Ecto neural progenitor cell (in vitro differentiated cells): ENCODE measurements at places on chromosomes 3 and 15.

DNA sequence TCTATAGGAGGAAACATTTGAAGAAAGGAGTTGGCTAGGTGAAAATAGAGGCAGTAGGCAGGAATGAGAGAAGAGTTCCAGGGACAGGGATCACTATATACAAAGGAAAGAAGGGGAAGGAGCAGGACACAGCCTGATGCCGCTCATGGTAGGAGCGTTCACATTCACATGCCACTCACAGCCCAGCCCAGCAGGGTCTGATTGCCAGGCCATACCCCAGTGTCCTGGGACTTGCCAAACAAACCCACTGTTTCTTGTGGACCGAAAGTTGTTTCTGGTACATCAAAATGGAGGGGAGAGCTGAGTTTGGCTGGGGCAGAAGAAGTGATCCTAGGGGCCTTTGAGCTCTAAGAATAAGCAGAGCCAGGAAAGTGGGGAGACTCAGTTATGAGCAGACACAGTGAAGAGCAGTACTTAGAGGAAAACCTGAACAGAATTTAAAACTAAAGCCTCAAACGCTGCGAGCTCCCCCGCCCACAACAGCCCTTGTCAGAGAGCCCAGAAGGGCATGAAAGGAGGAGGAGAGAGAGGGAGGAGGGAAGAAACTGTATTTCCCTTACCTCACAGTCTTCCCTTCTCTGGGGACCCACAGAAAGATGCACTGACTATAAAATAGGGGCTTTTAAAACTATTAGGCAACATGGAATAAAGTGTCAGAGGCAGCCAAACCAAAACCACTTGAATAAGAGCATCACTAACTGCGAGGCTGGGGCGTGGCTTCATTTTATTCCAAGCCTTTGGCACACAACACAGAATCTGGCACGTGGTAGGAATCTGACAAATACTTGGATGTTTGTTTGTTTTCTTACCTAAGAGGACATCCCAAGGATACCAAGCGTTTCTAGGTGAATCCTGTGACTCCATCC is 129.0 kb downstream of the RPL22L1 start:
- no peak for DNase-seq

DNA sequence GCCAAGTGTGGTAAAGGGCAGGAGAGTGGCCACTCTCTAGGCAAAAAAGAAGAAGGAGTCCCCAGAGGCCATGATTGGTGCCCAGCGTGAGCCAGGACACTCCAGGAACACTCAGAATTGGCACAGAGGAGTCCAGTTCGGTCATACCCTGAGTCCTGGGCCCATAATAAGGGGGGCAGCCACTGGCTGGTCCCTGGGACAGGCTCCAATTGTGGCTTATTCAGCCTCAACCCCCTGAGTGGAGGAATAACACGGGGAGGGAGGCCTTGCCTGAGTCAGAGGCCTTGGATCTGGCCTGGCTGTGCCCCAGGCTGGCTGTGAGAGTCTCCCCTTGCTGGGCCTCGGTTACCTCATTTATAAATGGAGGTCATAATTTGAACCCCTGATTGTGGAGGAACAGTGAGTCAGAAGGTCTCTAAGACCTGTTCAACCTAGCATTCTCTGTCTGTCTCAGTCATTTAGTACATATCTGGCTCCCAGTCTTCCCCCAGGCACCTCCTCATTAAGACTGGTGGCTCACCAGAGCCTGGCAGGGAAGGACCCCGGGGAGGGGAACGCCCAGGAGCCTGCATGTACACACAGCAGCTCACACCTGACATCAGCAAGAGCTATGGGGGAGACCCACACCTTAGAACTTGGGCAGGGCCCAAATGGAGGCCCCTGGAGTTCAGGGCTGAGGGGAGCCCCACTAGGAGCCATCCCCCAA is 95.9 kb upstream of the ATP2B2 start:
- DNase-seq: no peak

GRCh38 chr15:69096196-69096595 is 64.2 kb upstream of the GLCE start:
- no peak for DNase-seq

DNA sequence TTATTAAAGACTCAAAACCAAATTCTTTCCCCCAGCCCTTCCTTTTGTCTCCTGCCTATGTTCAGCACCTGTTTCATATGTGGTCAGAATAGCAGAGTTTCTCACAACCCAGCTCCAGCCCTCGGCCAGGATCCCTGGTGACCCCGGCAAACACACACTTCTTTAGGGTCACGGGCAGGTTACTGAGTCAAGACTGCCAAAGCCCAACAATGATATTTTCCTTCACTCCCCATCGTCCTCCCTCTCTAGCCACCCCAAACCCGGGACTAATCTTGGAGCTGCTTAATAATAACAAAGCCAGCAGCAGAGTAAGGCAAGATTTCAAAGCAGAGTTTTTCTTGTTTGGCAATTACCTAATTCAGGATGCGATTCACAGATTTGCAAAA is 25.5 kb downstream of the RARB start:
- no peak for DNase-seq

DNA sequence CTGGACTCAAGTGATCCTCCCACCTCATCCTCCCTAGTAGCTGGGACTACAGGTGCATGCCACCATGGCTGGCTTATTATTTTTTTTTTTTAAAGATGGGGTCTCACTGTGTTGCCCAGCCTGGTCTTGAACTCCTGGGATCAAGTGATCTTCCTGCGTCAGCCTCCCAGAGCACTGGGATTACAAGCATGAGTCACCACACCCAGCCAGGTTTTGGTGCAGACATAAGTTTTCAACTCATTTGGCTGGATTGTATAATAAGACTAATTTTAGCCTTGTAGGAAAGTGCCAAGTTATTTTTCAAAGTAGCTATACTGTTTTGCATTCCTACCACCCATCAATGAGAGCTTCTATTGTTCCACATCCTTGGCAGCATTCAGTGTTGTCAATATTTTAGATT is 32.1 kb downstream of the BUB1B start:
- no peak for DNase-seq

- no peak for DNase-seq
Observed at GRCh38 chr3:11434563-11435096, 162.4 kb downstream of the ATG7 start.

- DNase-seq: no peak
Observed at GRCh38 chr3:27723001-27723445, 900 bp upstream of the EOMES start.

GRCh38 chr3:108791473-108791872 is 31.1 kb upstream of the TRAT1 start:
- DNase-seq: no peak

DNA sequence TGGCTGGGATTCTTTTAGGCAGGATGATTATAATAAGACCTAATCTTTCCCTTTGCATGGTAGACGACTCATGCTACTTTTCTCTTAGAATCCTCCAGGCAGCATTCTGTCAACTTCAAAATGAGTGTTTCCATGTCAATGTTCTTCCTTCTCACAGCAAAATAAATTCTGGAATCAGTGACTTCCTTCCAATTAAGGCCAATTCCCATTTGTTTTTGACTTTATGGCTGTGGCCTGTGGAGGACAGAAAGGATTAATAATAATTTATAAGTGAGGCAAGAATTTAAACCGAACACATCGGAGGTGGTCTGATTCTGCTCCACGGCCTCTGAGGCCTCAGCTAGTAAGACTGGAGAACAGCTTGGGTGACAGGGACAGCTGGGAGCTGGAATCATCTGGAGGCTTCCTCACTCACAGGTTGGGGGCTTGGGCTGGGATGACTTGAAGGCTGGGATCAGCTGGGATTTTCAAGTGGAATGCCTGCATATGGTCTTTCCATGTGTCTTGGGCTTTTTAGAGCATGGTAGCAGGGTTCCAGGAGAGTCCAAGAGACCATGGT is 241.8 kb upstream of the MCTP2 start:
- no peak for DNase-seq

DNA sequence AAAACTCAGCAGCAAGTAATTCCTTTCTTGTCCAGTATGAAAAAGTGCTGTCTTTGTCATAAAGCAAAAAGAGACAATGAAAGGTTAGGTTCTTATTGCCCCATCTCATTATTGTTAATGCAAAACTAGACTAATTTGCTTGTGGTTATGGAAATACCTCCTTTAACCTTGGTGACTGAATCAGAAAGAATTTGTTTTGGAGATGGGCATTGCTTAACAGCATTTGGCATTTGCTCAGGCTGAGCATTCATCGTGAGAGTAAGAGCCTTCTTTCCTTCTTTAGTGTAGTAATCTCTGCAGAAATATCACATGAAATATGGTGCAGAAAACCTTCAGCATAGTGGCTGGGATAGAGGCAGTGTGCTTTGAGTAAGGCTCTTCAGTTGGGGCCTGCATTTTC is 103.1 kb downstream of the CNTN6 start:
- DNase-seq: no peak

- DNase-seq: no peak
Observed at GRCh38 chr3:177591379-177591778, 394.1 kb upstream of the TBL1XR1 start.

- DNase-seq: no peak
Observed at GRCh38 chr3:159831466-159831865, 157.2 kb upstream of the IL12A start.

GRCh38 chr3:31530960-31531335 is 1.8 kb upstream of the STT3B start:
- no peak for DNase-seq

DNA sequence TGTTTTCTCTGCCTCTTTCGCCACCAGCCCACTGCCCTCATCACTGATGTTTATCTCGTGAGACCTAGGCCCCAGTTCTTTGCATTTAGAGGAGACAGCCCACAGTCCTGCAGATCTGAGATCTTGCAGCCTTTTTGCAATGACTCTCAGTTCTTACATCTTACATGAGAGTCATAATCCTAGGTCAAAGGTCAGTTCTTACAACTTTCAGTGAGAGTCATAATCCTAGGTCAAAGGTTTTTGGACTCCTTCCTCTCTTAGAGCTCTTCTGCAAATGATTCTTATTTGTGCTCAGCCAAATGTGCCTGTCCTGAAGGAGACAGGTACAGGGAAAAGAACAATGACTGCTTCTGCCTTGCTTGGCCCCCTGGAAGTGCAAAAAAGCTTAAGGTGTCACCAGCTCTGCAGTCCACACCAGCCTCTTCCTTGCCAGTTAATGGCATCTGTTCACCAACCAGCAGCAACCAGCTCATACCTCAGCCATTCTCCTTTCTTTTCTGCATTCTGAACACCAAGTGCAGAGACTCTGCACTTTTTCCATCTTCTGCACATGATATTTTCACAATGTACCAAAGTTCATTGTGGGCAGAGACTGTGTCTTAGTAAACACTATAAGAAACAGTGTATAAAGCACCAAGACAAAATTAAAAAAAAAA is 67.1 kb downstream of the ABHD5 start:
- DNase-seq: no peak

DNA sequence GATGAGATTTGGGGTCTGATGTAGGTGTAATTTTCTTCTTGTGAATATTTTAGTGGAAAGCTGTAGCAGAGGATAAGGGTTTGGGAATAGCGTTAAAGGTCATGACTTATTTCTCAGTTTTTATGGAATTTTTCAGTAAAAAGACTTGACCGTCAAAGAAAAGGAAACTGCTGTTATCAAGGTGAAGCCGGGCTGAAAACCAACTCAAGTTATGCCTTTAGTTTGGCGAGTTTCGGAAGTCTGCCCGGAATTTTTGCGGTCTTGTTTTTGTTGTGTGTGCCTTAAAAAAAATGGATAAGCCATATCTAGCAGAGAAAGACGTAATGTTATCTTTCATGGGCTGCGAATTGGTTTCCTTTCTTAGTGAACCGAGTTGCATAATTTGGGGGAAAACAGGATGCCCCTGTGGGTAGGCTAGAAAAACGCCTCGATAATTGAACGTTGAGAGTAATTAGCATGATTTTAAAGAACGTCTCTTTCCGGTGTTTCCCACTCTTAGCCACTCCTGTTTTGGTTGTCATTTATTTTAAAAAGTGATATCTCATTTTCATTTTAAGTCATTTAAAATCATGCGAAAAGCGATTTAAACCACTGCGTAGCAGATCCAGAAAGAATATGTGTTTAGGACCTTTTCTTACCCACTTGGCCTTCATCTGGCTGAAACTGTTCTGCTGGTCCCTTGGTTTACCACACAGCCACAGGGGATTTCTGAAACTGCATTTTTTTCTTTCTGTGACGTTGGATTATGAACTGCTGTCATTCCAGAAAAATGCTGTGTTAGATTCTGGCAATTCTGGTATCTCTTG is 1.1 kb downstream of the NFKBIZ start:
- DNase-seq: no peak

DNA sequence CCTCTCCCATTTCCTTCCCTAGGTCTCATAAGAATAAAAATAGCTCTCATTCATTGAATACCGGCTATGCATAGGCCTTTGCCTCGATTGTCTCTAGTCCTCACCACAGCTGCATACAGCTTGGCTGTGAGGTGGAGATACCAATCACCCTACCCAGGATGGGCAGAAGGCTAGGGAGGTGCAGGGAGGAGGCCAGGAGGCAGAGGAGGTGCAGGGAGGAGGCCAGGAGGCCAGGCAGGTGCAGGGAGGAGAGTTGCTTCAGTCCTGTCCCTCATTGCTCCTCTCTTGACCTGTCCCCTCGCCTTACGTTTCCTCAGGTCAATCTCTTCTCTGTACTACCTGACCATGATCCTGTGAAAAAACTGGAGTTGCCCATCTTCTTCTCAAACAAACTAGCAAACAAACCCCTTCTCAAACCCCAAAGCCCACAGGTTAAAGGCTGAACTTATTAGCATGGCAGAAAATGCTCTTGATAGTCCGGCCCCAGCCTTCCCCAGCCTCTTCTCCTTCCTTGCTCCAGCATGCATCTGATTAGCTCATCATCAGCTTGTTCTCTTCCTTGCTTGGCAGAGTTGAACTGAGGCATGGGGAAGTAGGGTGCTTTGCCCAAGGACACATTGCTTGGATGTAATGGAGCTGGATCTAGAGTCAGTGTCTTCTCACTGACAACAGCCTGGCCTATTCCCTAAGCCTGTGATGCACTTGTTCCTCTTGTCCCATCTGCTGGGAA is 15.8 kb downstream of the PODXL2 start:
- DNase-seq: no peak

- DNase-seq: no peak
Observed at GRCh38 chr3:194161131-194162045, 25.4 kb downstream of the HES1 start.

DNA sequence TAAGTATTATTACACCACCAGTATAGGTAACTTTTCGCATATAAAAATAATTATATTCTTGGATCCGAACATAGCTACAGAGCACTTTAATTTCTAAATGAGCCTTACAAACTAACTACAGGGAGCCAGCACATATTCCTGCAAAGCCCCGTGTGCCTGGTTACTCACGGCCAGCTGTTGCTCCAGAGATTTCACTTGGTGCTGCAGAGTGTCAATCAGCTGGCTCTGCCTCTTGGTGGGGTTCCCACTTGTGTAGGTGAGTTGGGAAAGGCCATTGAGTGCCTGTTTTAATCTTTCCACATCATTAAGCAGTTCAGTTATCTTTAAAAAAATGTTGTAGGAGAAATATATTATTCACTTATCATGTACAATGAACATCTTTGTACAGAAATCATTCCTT is 98.9 kb downstream of the UACA start:
- DNase-seq: no peak

DNA sequence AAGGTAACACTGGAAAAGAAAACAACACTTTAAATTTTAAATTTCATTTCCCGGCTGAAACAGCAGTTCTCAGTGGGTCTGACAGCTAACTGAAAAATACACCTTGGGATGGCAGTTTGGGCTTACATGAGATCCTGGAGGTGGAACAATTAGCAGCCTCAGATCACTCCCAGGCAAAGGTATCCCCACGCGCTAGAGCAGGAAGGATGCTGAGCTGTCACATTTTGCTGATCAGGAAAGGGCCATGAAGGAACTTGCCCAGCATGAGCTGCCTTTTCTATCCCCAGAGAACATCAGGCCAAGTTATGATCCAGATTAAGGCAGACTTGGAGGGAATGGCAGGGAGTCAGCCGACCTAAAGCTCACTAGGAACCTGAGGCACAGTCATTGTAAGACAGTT is 204.8 kb upstream of the SLC2A2 start:
- DNase-seq: no peak

GRCh38 chr15:66067687-66068086 is 185.9 kb downstream of the MEGF11 start:
- DNase-seq: no peak
